ENCODE measurements at places on chromosomes 12 and 14.

DNA sequence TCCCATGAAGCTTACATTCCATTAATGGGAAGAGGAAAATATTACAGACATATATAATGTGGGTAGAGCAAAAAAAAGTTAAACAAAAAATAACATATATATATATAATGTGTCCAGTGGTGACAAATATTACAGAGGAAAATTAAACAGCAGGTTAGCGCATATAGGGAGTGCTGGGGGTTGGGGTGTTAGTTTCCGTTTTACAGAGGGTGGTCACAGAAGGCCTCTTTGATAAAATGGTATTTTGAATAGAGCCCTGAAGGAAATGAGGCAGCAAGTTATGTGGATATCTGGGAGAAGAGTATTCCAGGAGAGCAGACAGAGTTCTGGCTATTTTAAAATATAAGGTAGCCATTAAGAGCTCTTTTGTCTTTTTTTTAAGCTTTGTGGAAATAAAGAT, 73.2 kb downstream of the DCAF5 start:
- no peak for DNase-seq

DNA sequence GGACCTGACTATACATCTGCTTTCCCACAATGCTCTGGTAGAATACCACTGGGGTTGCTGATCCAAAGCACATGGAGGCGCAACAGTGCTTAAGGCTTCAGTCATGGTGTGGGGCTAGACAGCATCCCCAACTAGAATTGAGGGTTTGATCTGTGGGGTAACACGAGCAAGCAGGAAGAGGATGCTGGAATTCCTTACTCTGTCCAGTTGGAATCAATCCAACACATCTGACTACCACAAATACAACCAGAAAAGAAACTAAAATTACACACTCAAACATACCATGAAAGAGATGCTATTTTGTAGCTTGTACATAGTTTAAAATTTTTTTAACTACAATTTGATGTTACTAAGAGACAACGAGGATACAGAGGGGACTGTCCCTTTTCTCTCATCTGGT, 40.4 kb upstream of the GTF2A1 start:
- DNase-seq, result no peak

GRCh38 chr12:49543914-49544815, 5.3 kb downstream of the KCNH3 start:
- DNase-seq, result no peak

- no peak for DNase-seq
These were observed 13.5 kb downstream of the CEP170B start for GRCh38 chr14:104878582-104878981.

- DNase-seq, result no peak
These were observed 8.3 kb upstream of the STAC3 start for GRCh38 chr12:57258977-57259970.

- DNase-seq, result no peak
These were observed 52.3 kb upstream of the FUT8 start for GRCh38 chr14:65360144-65360784.

- no peak for DNase-seq
These were observed 3.5 kb upstream of the LRTM2 start for GRCh38 chr12:1816730-1817348.

DNA sequence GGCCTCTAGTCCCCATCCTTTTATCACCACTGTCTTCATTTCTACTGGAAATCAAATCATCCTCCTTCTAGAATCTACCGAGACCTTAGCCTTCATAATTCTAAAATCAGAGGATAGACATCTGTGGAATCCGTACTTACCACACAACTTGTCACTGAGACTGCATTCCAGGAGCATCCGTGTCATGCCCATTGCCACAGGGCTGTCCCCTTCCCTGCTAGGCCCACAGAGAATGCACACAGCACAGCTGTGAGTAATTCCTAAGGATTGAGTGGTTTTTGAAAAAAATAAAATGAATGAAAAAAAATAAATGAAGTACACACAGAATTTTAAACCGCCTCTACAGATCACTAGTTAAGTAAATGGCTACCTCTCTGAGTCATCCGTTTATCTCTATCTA, 21.0 kb upstream of the MAGOHB start:
- DNase-seq, result no peak

GRCh38 chr14:54659365-54659764, 92.4 kb downstream of the SAMD4A start:
- no peak for DNase-seq

- DNase-seq, result no peak
These were observed 721.4 kb downstream of the TMTC2 start for GRCh38 chr12:83408146-83408545.

GRCh38 chr12:53830631-53831030, 78.9 kb upstream of the CISTR start:
- no peak for DNase-seq
